ENCODE measurements at places on chromosomes 5 and 9.

DNA sequence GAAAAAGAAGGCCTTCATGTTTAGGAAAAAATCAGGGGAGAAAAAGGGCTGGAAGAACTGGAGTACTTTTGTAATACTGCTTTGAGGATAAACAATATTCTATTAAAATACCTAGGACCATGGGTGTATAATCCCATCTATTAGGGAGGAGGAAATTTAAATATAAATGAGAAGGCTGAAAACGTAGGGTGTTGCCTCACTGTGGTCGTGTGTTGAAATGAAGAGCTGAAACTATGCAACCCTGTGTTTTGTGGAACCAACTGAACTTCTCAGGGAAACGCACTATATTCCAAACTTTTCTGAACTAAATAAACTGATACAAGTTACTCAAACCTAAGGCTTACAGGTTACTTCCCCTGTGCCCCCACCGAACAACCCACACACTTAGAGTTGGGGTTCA lies 4.5 kb upstream of the CNTLN start:
- no peak for DNase-seq

DNA sequence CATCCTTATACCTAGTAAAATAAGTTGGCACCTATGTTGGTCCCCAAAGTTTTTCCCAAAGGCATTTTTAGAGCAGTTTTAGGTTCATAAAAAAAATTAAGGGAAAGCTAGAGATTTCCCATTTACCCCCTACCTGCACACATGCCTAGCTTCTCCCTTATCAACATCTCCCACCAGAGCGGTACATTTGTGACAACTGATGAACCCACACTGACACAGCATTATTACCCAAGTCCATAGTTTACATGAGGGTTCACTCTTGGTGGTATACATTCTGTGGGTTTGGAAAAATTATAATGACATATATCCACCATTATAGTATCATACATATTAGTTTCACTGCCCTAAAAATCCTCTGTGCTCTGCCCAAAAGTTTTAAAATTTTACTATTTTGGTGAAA lies 12.0 kb downstream of the RAD1 start:
- DNase-seq = no peak

- no peak for DNase-seq
Measured at GRCh38 chr9:69171049-69171448, 3.0 kb upstream of the TJP2 start.

DNA sequence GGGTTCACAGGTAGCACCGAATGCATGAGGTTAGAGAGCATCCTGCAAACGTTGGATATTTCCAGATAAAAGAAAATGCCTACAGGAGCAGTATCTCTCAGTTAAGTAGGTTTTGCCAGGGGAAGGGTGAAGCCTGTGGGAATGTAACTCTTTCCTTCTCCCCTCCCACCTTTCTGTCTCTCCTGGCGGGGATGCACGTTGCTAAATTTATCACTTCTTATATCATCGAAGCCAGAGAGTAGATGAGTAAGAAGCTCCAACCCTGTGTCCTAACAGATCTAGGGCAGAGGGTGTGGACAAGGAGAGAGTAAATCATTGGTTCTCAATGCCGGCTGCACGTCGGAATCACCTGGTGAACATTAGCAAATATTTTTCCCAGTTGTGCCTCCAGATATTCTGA lies 457.5 kb downstream of the ENC1 start:
- DNase-seq = no peak
